ENCODE measurements at places on chromosomes 4 and X.

GRCh38 chr4:18057821-18058533, 36.4 kb upstream of the LCORL start:
- no peak for DNase-seq

DNA sequence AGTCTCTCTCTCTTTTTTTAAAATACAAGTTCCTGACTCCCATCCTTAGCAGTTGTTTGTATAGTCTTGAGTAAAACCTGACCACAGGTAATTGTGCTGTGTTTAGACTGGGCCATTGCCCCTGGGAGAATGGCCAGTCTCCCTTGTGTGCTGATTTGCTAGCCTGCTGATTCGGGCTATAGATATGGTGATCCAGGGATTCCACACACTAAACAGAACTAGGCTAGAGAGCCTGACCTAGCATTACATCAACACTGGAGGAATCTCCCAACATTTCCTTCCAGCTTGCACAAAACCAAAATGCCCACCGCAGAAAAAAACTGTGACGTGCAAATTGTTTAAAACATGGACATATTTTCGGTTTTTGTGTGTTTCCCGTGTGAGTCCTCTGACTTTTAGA, 5.1 kb downstream of the UPRT start:
- DNase-seq, result no peak

DNA sequence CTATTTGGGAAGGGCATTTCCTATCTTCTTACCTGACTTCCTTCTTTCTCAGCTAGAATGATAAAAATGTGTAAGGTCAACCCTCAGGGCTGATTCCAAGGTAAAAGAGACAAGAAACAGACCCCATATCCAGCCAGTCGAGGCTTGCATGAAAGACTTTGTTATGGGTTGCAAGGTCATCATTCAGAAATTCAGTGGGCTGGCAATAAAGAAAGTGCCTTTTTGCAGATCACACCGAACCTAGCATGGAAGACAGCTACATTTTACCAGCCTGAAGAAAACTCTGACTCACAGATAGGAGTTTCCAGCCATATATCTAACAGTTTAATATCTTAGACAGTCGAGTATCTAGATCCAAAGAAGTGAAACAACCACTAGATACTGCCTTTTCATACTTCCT, 87.4 kb downstream of the PDGFC start:
- DNase-seq, result no peak

DNA sequence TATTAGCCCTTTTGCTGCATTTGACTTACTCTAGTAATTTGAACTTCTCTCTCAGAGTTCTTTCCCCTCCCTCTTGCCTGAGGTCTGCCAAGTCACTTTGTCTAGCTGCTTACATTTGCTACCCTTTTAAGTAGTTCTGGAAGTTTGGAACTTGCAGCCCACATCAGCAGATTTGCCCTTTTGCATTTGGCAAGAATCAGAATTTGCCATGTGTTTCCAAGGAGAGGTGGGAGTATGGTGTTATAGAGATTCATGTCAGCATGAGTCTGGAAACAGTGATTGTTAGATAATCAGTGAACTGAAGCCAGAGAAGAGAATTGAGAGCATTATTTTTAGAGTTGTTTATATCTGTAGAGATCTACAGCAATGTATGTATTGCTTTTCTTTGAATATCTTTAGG, 52.1 kb downstream of the KLHL34 start:
- DNase-seq, result no peak

DNA sequence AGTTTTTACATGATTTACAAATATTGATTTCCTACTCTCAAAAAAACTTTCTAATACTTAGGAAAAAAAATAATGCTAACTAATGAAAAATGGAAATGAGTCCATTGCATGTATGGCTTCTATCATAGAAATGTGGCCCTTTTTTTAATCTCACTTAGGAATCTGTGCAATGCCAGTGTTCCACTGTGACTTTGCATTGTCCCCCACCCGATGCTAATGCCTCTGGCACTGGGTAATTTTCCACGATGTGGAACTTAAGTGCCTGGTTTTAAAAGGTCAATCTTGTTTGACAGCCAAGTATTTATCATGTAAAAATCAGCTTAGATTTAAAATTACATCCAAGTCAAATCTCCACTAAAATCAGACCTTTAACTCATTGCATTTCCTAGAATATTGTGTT, 53.1 kb downstream of the SPATA4 start:
- DNase-seq, result no peak
